ENCODE measurements at places on chromosomes 2 and 18. TPM values are rescaled to one million over a fixed set of nuclear protein-coding genes. Genes with fewer than 3 reads are reported as not detected.

Gene CELF4
- total RNA-seq: 150 TPM

Gene MOGAT1
- not detected for total RNA-seq

Gene AAMP
- 95.5 TPM for total RNA-seq

Gene RAD51AP2
- total RNA-seq: 1.2 TPM

Gene CYS1
- total RNA-seq: 1.2 TPM

All from diencephalon (tissue), 1 donor.